ENCODE measurements at places on chromosomes 7 and 10. TPM values are rescaled to one million over a fixed set of nuclear protein-coding genes. Genes with fewer than 3 reads are reported as not detected.

STOX1 gene
- 2.7 TPM for total RNA-seq

SPDYE1 gene
- total RNA-seq = not detected

MGAM2 gene
- total RNA-seq = under 0.01 TPM

TMEM236 gene
- total RNA-seq = 0.40 TPM

INTS1 gene
- total RNA-seq = 16.7 TPM

GPNMB gene
- total RNA-seq = 98.1 TPM

DNA sequence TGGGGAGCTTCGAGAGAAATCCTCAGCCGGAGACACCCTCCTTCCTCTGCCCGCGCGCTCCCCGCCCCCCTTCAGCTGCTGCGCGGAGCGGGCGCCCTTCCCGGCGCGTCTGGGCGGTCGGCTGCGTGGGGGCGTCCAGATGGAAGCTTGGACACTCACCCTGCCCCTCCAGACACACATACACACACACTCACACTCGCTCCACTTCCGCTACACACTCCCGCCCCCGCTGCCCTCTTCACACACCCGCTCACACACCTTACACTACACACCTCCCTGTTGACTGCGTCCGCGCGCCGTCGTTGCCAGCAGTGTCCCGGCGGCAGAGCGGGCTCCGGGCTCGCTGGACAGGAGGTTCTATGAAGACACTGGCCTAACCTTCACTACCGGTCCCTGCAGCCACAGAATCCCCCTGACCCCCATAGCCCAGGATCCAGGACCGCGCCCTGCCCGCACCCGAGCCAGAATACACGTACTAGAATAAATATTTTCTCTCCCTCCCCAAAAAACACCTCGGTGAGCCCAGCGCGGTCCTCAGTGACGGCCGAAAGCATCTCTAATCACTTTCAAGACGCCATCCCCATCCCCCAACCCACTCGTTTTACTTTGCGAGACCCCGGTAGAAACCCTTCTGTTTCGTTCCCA is 1.1 kb upstream of the EGR2 start:
- peak overlapping the region; percentile 92 for H3K27ac ChIP-seq
- H3K4me1 ChIP-seq = peaks cover 40% of the 10 kb centered on the region
- peak; percentile 80 for DNase-seq
- peaks cover 69% of the 10 kb centered on the region for H3K27me3 ChIP-seq
- peak overlapping the region; percentile 74 for H3K4me3 ChIP-seq

DNA sequence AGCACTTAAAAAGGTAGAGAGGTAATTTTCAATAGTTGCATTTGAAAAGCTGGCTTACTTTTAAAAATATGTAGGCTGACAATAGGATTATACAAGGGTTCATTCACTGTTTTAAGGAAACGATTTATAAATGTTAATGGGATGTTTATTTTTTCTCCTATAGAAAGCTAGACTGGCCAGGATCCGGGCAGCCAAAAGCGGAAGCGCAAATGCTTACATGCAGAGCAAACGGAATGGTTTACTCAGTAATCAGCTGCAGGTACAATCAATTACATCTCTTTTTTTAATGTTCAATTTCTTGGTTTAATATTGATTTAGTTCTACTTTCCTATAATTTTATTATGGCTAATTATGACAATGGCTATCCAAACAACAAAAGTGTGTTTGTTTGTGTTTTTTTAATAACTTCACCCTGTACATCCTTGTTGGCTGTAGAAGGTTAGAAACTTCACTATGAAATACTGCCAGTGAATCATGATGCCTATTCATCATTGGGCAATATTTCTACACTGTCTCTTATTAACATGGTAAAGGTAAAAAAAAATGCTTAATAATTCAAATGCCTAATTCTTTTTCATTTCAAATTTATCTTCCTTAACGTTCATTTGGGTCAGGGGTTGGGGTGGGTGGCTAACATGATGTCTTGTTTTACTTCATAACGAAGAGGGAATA is 116.4 kb downstream of the TSPAN12 start:
- H3K27me3 ChIP-seq = no peaks in the 10 kb centered on the region
- no peaks in the 10 kb centered on the region for H3K36me3 ChIP-seq
- H3K4me3 ChIP-seq = no peak overlapping the region
- no peak overlapping the region for H3K27ac ChIP-seq
- H3K4me1 ChIP-seq = no peaks in the 10 kb centered on the region

- peaks cover 7% of the 10 kb centered on the region for H3K4me1 ChIP-seq
- H3K36me3 ChIP-seq = no peaks in the 10 kb centered on the region
- H3K27me3 ChIP-seq = no peaks in the 10 kb centered on the region
Measured at GRCh38 chr7:139693651-139694388, 84.0 kb downstream of the HIPK2 start.

GRCh38 chr7:2824678-2825461 is 19.2 kb downstream of the GNA12 start:
- H3K27me3 ChIP-seq = no peaks in the 10 kb centered on the region
- no peak overlapping the region for H3K4me3 ChIP-seq
- peaks cover 21% of the 10 kb centered on the region for H3K4me1 ChIP-seq

GRCh38 chr10:119112056-119112455 is 8.1 kb downstream of the DENND10 start:
- H3K4me1 ChIP-seq = no peaks in the 10 kb centered on the region
- no peaks in the 10 kb centered on the region for H3K27me3 ChIP-seq
- H3K27ac ChIP-seq = no peak overlapping the region
- DNase-seq = no peak

DNA sequence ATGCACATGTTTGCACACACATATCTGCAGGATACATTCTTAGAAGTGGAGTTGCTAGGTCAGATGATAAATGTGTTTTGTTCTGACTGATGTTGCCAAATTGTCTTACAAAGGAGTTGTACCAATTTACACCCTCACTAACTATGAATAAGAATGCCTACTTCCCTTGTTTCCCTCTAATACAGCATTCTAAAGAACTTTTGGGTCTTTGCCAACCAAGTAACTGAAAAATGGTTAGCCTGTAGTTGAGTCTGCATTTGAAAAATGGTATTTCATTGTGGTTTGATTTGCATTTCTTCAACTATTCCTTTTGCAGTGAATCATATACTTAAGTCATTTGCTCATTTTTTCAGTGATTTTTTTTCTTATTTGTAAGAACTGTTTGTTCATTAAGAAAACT is 48.4 kb downstream of the TMEM26 start:
- peaks cover 3% of the 10 kb centered on the region for H3K36me3 ChIP-seq
- DNase-seq = peak; percentile 27
- no peak overlapping the region for H3K27ac ChIP-seq
- no peaks in the 10 kb centered on the region for H3K4me1 ChIP-seq
- no peak overlapping the region for H3K4me3 ChIP-seq

DNA sequence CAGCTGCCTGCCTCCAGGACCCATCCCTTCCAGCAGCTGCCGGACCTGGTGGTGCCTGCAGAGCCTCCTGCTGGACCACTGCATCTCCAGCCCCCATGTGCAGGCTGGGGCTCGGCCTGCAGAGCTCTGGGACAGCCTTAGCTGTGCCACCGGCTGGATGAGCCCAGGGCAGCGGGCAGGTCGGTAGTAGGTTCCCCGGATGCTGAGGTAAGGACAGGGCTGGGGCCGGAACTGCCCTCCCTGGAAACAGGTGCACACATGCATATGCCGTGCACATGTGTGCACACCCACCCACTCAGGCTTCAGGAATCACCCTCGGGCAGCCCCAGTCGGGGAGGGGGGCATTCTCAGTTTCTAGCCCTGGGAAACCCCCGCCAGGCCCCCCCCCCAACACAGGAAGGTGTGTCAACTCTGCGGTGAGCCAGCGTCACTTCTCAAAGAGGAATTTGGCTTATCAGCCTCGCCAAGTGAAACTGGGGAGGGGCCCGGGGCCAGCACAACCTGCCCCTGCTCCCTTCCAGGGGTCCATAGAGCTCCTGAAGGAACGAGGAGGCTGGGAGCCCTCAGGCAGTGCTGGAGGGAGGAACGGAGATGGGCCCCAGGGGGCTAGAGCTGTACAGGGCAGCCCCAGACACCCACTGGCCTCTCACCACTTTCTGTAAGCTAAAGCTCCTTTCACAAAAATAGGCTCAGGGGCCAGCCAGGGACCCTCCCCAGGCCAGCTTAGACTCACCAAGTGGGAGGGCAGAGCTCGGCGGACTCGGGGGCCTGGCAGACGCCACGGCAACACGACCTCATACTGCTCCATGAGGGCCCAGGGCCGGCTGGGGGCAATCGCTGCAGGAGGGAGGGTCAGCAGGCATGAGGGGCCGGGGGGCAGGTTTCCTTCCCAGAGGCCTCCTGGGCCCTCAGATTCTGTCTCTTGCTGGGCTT is 1.7 kb downstream of the ADAM8 start:
- peaks cover 12% of the 10 kb centered on the region for H3K36me3 ChIP-seq
- no peak for DNase-seq
- peaks cover 39% of the 10 kb centered on the region for H3K27me3 ChIP-seq
- no peak overlapping the region for H3K4me3 ChIP-seq
- peaks cover 6% of the 10 kb centered on the region for H3K4me1 ChIP-seq

DNA sequence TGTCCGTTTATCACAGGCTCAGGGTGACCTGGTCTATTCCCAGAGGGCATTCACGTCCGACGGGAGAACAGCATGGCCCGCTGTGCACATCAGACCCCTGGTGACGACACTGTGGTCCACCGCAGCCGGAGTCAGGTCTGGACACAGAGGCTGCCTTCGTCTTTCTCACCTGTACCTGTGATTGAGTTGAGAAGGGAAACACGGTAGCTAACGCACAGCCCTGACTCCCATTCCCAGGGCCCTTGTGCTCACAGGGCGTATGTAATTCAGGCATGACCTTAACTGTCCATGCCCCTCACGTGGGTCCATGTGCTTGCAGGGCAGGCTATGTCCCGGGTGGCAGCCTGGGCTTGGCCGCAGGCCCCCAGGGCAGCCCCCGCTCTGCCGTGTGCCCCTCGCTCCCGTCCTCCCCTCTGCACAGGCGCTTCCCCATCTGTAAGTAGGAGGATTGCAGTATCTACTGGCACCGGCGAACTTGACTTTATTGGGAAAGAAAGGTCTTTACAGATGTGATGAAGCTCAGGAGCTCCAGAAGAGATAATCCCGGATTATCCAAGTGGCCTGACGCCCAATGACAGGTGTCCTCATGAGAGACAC is 221.3 kb upstream of the TCERG1L start:
- H3K36me3 ChIP-seq = no peaks in the 10 kb centered on the region
- no peak overlapping the region for H3K27ac ChIP-seq
- DNase-seq = no peak
- H3K4me1 ChIP-seq = no peaks in the 10 kb centered on the region

DNA sequence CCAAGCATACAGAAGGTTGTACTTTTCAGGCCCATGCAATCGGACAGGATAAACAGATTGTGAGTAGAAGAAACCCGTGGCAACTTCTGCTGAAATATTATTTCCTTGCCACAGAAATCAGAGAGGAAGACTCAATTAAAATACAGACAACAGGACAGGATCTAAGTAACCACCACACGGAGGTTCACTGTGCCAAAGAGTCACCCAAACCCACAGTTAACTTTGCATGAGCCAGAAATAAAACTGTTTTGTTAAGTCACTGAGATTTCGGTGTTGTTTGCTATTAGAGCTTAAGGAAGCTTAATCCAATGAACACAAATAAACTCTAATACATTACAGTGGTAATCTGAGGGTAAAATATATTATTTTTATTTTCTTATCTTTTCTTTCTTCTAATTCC is 14.0 kb downstream of the PNPLA8 start:
- no peak overlapping the region for H3K27ac ChIP-seq
- peaks cover 9% of the 10 kb centered on the region for H3K36me3 ChIP-seq
- no peaks in the 10 kb centered on the region for H3K27me3 ChIP-seq
- no peak for DNase-seq

- H3K27me3 ChIP-seq = no peaks in the 10 kb centered on the region
- DNase-seq = no peak
- peaks cover 45% of the 10 kb centered on the region for H3K4me1 ChIP-seq
- H3K27ac ChIP-seq = peak overlapping the region; percentile 97
- H3K4me3 ChIP-seq = no peak overlapping the region
- no peaks in the 10 kb centered on the region for H3K36me3 ChIP-seq
Measured at GRCh38 chr7:47452715-47453092, 129.2 kb downstream of the TNS3 start.

DNA sequence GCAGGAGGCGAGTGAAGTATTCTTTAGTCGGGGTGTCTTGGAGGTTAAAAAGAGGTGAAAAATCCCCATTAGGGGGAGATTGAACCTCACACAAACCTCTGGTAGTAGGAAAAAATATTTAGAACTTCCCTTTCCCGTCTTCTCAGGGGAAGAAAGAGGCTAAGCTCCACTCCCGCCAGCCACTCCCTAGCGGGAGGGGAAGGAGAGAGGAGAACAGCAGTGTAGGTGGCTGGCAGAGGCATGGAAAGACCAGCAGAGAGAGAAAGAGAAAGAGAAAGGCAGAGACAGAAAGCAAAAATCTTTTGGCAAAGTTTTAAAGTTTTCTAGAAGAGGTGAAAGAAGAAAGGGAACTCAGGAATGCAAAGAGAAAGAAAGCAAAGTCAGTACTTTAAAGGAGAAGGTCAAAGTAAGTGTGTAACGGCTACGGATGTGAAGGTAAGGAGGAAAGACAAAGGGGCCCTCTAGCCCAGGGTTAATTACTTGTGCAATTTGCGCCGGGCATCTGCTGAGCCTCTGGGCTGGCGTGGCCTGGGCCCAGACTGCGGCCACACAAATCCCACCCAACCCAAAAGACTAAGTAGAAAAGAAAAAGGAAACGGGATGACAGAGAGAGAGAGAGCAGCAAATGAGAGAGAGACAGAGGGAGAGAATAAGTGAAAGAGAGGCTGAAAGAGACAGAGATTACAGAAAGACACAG is 72.3 kb upstream of the ZNF746 start:
- H3K27ac ChIP-seq = no peak overlapping the region
- peaks cover 18% of the 10 kb centered on the region for H3K36me3 ChIP-seq
- DNase-seq = no peak
- no peak overlapping the region for H3K4me3 ChIP-seq
- H3K4me1 ChIP-seq = no peaks in the 10 kb centered on the region

DNA sequence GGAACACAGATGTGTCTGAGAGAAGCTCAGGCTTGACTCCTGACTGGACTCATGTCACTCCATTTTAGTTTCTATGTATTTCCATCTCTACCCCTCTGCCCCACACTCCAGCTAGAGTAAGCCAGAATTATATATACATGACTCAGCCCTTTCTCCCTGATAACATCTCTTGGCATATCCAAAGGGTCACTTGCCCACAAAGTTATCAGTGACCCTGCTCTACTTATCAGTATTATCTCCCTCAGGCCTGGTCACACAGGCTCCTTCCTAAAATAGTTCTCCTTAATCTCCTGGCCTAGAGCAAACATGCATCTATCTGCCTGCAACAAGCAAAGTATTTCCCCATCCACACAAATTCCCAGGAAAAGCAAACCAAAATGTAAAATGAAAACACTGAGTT is 598.3 kb downstream of the SUGCT start:
- no peaks in the 10 kb centered on the region for H3K4me1 ChIP-seq
- no peaks in the 10 kb centered on the region for H3K36me3 ChIP-seq
- DNase-seq = no peak
- H3K27me3 ChIP-seq = no peaks in the 10 kb centered on the region

DNA sequence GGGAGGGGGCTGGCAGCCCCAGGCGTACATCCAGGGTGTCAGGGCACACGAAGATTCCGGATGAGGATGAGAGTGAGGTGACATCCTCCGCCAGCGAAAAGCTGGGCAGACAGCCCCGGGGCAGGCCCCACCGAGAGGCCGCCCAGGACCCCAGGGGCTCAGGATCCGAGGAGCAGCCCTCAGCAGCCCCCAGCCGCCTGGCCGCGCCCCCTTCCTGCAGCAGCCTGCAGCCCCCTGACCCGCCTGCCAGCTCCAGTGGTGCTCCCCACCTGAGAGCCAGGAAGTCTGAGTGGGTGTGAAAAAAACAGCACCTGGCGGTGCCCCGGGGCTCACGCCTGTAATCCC is 3.2 kb downstream of the GJD4 start:
- peak overlapping the region; percentile 46 for H3K4me3 ChIP-seq
- no peak for DNase-seq
- H3K27ac ChIP-seq = no peak overlapping the region
- peaks cover 15% of the 10 kb centered on the region for H3K4me1 ChIP-seq
- H3K36me3 ChIP-seq = no peaks in the 10 kb centered on the region
